ENCODE measurements at places on chromosomes 12 and 14.
A peak's percentile ranks its signal among the peaks of the same experiment; 100 is the strongest.

GRCh38 chr14:94582851-94583250 lies 1.6 kb downstream of the SERPINA5 start:
- no peak for DNase-seq

DNA sequence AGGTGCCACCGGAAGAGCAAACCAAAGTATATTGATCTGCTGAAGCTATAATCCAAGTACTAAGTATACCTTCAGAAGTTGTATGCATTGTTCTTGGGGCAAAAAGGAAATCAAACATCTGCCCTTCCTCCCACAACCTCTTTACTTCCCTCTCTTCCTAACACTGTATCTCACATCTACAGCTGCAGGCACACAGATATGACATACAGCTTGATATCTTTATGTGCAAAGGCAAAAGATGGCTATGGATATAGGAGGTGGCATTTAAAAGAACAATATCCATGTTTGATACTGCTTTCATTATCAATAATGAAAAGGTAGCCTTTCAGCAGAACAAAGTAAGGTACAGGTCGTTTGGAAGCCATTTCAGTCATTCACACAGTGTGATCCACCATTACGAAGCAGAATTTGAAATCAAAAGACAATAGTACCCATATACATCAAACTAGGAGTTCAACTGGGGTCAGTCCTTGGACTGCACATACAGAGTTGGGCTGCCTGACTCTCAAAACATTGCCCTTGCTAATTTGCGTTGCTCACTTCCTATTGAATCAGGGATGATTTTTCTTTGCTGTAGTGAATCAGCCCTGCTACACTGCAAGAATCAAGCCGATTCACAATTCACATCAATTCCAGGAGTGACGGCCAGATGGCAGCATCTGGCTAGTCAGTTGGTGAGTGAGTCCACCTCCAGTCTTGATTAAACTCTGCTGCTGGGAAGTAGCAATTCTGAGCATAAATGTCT lies 8.9 kb downstream of the ANG start:
- DNase-seq, result peak; percentile 19

GRCh38 chr14:24360281-24360680 lies 7.7 kb upstream of the NFATC4 start:
- no peak for DNase-seq

DNA sequence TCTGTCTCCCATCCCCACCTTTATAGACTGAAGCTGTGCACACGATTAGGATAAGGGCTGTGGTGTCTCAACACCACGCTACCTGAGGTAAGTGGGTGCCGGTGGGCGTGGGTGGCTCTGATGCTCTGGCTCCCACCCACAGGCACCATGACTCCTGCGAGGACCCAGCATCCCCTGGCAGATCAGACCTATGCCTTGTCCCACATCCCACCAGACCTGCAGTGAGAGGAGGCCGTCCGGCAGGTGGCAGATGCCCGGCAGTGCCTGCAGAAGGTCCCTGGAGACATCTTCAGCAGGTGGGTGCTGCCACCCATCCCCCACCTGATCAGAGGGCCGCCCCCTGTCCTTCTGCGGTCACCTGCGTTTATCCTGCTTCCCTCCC lies 104.4 kb upstream of the PRB2 start:
- peak; percentile 56 for DNase-seq

GRCh38 chr12:41418586-41418985 lies 230.5 kb downstream of the PDZRN4 start:
- DNase-seq, result no peak

- no peak for DNase-seq
Observed at GRCh38 chr14:82504894-82505293, 971.2 kb upstream of the SEL1L start.

- DNase-seq, result peak; percentile 30
Observed at GRCh38 chr14:86038387-86039042, 508.6 kb downstream of the FLRT2 start.

DNA sequence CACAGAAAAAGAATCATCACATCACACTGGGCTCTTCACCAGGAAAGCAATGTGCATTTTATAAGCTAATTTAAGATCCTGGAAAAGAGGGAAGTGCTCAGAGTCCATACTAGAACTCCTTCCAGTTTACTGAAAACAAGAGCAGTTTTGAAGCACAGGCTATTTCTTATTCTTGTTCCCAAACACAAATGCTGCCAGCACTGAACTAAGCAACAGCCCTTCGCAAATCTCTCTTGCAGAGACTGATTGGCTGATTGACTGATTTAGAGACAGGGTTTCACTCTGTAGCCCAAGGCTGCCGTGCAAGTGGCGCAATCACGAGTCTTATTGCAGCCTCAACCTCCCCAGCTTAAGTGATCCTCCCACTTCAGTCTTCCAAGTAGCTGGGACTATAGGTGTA lies 44.8 kb downstream of the BCL2L14 start:
- DNase-seq, result no peak

DNA sequence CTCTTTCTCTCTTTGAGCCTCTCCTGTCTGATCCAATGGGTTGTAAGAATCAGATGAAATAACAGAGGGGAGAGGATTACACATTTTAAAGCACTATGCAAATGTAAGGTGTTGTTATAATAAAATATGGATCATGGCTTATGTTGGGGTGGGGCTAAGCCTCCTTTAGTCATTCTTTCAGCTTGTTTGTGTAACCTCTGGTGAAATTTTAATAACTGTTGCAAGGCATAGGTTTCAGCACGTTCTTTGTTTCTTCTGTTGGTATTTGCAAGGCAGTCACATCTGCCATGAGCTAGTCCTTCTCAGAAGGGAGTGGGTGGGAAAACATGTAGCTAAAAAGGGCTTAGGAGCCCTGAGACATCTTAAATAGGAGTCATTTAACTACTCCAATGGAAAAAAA lies 74.8 kb upstream of the FRMD6 start:
- no peak for DNase-seq
